ENCODE measurements at places on chromosomes 5 and 9.

DNA sequence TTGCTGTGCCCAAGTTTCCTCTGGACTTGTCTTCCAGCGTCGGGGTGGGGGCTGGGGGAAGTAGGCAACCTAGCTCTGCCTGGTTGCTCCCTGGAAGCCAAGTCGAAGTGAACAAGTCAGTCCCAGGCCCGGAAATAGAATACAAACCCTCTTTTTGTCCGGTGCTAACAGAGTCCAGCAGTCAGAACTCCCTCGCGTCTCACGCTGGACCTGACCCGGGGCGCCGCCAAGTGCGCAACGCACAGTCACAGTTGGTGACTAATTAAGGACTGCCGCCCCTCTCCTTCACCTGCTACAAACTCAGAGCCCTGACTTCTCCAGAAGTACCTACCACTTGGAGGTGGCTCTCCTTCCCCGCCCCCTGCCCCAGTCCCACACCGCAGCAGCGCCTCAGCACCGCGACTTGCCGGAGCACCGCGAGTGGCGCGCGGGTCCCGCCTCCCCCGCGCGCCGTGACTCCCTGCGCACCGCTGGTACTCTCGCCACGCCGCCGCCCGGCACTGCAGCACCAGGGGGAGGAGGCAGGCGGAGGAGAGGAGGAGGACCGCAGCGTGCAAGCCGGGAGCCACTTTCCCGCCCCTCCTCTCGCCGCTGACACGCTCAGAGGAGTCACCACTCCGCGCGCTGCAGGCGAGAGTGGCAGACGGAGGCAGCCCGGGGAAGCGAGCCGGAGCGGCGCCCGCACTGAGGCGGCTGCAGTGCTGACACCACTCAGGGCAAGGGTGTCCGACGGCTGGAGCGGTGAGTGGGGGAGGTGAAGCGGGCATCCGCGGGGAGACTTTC, at the start of gene SV2C:
TSS of gene SV2C (plus strand) at position 612 of the 783 bp plus-strand sequence. CDS start 48,368 bp downstream, outside the sequence.
- no peak for DNase-seq

- DNase-seq: peak; percentile 39
Measured at GRCh38 chr5:115961381-115962238, 665 bp upstream of the LVRN start.

DNA sequence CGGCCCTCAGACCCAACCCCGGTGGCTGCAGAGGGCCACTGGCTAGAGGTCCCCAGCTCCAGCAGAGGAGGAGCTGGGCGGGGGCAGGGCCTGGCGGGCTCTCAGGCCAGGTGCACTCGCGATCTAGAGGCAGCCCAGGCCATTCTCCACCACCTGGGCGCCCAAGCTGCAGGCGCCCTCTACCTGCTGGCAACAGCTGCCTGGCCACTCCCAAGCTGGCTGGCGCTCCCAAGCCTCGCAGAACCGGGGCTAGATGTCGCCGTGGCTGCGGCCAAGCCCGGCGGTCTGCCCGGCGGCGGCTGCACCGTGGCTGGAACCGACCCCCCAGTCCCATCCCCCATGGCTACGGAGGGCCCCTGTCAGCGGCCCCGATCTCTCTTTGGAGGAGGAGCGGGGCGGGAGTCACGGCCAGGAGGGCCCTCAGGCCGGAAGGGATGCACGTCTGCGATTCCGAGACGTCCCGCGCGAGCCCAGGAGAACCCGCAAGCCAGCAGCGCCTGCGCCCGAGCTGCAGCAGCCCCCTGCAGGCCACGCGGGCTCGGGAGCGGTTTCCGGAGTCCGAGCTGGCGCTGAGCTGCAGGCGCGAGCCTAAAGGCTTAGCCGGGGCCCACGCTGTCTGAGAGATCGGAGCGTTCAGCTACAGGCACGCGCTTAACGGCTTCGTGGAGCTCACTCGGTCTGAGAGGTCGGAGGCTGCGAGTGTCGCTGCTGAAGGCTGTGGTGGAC, 44.3 kb upstream of the BICD2 start:
- DNase-seq: peak; percentile 72

- DNase-seq: no peak
Measured at GRCh38 chr9:111023128-111023527, 15.1 kb downstream of the LPAR1 start.

DNA sequence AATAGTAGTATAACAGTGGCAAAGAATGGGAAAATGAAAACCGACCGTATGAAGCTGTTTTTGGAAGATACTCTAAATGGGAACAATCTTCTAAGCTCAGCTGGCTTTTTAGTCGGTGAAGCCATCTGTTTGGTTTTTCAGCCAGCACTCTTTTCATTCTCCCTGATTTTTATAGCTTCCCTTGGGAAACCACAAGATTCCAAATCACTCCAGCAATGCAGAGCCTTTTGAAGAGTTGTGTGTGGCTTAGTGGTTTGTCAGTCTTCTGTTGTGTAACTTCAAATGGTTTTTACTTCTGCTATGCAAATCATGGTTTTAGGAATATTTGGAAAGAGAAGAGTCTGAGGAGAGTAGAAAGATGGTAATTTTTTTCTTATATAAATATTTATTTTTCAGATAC, 180.7 kb downstream of the KDM4C start:
- no peak for DNase-seq

- DNase-seq: no peak
Measured at GRCh38 chr9:13431692-13432091, 152.2 kb upstream of the MPDZ start.

DNA sequence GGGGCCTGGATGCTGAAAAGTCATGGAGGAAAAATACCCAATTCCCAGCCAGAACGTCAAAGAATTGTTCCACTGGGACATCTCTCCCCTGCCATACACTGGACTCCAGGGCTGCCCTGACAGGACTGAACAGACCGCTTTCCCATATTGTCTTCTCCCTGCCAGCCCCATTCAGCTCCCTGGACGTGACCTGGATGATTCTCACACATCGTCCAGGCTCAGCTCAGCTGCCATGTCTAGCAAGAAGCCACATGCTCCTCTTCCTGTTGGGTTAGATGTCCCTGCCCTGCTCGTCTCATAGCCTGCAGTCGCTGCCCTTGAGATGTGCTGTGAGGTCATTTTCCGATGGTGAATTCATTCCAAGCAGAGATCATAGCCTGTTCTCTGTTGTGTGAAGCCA, 37.4 kb downstream of the FOXI1 start:
- DNase-seq: no peak

Measured in Right ventricle myocardium superior (tissue), 1 donor.